ENCODE measurements at places on chromosomes 11 and 22.
A peak's percentile ranks its signal among the peaks of the same experiment; 100 is the strongest.

DNA sequence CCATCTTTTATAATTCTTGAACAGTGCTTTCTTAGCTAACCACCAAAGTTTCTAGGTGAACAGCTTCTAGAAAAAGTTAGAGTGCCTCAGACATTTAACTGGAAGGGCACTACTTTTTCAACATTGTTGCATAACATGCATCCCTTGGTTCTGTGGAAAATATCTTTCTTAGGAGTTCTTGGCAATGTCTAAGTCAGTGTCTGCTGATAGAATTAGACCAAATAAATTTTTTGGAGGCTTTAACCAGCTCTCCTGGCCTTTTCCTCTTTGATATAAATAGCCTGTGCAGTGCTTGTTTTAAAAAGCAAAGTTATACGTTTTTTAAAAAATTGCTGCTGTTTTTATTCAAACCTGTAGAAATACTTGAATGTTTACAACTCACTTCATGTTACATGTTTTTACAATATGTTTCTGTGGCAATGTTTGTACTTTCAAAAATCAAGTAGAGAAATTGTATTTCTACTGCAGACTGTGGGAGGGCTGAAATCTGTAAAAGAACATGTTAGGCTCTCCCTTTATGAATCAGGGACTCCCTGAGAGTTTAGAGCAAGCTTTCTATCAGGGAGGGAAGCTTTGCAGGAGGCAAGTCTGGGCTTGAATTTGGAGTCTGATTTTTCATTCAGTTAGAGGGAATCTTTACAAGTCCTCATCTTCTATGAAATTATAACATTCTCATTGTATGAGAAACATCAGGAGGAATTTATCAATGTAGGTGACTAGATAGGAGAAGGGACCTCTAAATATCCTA, 16.3 kb upstream of the PANX1 start:
- no peak for ATAC-seq

GRCh38 chr11:126188332-126189108, 22.9 kb downstream of the RPUSD4 start:
- no peak for ATAC-seq

DNA sequence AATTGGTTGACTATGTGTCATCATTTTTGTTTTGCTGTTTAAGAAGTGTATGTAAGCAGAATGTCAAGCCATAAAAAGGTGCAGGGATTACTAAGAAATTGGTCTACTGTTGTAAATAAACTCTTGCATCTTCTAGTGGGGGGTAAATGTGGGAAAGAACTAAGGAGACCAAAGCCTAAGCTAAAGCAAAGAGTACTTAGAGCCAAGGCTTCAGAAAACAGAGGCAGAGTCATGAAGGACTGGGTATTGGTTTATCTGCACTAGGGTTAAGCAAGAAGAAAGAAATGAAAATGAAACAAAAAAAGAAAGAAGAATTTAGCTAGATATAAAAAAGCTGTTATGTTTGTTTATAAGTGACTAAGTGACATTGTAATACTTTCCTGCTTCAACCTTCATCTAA, 628.1 kb downstream of the METTL15 start:
- no peak for ATAC-seq

DNA sequence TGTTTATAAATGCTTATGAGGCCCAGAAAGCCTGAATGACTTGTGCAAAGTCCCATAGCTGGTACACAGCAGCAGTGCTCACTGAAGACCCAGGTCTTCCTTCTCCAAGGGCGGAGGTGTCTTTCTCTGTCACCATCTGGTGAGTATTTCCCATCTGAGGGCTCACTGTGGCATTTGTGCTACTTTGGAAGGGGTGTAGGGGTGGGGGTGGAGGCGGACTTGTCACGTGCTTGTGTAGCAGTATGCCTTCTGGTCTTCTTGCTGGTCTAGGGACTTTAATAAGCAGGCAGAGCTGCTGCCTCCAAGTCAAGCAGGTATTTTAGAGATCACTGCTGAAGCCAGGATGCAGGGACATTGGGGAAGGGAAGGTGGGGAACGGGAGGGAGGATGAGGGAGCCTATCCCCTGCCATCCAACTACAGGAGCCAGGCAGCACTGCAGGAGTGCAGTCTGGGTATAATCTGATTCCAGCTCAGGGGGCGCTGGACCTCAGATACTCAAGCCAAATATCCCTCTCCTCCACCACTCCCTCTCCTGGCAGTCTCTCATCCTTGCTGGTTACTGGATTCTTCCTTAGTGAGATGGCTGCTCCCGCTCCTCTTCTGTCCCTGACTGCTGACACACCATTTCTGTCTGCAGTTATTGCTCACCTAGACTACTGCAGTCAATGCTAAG, 3.4 kb downstream of the ABCC8 start:
- ATAC-seq, result no peak

- peak; percentile 13 for ATAC-seq
Observed at GRCh38 chr11:30487200-30487898, 98.8 kb downstream of the MPPED2 start.

GRCh38 chr11:36381015-36381360, 84.9 kb downstream of the PRR5L start:
- no peak for ATAC-seq

DNA sequence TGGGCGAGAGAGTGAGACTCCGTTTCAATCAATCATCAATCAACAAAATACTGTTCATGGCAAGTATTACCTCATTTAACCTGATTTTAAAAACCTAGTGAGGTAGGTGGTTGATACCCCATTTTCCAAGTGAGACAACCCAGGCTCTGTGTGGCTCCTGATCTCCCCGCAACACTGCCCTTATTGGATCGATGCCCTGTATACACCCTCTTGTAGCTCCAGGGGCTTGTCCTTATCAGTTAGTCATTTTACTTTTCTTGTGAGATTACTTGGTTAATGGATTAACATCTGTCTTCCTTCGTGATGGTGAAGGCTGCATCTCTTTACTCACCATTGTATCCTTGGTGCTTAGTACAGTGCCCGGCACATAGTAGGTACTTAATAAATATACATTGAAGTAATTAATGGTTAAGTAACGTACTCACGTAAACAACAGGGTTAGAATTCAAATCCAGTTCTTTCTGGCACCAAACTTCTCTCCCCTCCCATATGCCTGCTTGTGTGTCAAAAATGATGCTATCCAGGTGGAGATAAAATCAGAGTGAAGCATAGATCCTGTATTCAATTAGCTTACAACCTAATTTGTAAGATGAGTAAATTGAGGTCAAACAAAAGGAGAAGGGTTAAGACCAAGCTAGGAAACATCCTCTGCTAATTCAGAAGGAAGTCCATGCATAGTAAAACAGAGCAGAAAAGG, 1.8 kb upstream of the PRG2 start:
- ATAC-seq, result no peak

- no peak for ATAC-seq
Observed at GRCh38 chr11:58965246-58965985, 26.1 kb downstream of the GLYATL1 start.

GRCh38 chr22:19510919-19511341, 13.3 kb downstream of the CLDN5 start:
- no peak for ATAC-seq

- ATAC-seq, result no peak
Observed at GRCh38 chr22:33921525-33922348, 1.5 kb upstream of the LARGE1 start.

DNA sequence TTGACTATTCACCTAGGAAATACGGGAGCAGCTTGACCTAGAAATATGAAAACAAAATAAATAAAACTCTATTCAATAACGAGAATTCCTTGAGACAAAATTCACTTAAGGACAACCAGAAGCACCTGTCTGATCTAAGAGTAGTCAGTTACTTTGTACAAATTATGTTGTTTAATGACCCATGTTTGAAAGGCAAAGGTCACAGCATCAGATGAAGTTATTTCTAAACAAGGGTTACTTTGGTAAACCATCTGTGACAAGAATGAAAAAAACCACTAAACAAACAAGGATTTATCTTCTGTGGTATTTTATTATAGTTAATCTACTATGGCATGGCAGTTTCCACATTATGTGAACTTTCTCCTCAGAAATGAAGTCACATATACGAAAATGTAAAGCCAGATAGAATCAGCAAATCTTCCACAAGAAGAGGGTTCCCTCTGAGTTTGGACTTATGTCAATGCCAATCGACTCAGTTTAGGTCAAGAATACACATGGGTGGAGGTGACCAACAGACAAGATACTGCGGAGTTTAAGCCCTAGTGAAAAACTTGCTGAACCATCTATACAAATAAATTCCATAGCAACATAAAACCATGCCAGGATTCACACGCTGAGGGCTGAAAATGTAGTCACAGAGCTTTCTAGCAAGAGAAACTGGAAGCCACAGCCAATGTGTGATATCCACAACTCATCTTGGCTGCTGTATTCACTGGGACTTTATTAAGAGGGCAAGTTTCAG, 53.4 kb downstream of the NCAPD3 start:
- ATAC-seq, result no peak

DNA sequence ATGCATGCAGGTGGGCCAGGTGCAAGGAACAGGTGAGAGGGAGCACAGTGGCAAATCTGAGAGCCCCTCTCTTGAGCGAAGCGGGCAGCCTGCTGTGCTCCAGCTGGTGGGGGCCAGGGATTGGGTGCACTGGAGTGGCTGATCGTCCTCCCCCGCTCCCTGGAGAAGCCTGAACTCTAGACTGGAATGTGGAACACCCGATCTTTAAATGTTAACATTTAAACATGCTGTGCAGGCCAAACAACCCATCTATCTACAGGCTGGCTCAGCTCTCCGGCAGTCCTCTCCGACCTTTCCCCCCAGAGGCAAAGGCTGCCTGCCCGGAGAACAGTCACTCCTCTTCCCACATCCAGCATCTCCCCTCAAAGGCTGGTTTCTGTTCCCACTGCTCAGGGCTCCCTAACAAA, 5.1 kb downstream of the MRGPRF start:
- ATAC-seq, result no peak

- ATAC-seq, result no peak
Observed at GRCh38 chr22:41332217-41332939, 31.1 kb downstream of the ZC3H7B start.

DNA sequence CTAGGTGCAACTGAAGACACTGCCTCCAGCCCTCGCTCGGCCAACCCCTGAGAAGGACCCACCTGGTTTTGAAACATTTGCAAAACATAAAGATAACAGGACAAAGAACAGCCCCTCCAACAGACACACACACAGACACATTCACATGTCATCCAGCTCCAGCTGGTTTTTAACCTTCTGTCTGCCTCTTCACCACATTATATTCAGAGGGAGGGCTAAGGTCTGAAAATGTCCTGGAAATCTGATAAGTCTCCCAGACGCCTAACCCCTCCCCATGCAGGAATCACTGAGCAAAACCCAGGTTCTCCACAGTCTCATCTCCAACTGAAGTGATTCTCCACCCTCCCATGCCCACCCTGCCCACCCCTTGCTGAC, 29.4 kb downstream of the PACSIN2 start:
- ATAC-seq, result no peak

DNA sequence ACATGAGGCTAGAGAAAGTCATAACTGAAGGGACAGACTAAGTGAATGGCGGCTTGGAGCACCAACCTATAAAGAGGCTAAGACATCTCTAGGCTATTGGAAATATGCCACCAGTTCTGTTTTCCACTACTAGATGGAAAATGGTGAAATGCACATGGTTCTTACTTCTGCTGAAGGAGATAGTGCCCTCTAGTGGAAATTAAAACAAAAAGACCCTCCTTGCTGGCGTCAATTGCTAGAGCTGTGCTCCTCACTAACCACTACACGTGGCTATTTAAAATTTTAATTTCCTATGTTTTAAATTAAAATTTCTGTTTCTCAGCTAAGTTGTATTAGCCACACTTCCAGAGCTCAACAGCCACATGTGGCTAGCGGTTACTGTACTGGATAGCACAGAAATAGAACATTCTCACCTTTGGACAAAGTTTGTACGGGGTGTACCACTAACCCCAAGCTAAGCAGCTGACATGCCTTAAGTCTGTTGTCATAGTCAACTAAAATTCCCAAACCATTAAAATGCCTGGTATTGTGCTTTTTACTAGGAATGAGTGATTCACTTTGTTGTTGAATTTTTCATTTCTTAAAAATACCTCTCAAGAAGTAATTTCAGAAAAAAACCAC, 34.1 kb upstream of the CALCA start:
- ATAC-seq, result peak; percentile 48

GRCh38 chr22:49425356-49425755, 402.3 kb downstream of the BRD1 start:
- ATAC-seq, result no peak

GRCh38 chr11:120058931-120059330, 79.0 kb downstream of the TRIM29 start:
- ATAC-seq, result no peak

Data from activated CD4-positive, CD25-positive, alpha-beta regulatory T cell treated with anti-CD3 and anti-CD28 coated beads, Interleukin-2, amount 50 U/mL, for 24 hours (primary cell).